Activated CD8-positive, alpha-beta memory T cell treated with anti-CD3 and anti-CD28 coated beads for 1 hour (primary cell): ENCODE measurements at places on chromosomes 5 and 9.

DNA sequence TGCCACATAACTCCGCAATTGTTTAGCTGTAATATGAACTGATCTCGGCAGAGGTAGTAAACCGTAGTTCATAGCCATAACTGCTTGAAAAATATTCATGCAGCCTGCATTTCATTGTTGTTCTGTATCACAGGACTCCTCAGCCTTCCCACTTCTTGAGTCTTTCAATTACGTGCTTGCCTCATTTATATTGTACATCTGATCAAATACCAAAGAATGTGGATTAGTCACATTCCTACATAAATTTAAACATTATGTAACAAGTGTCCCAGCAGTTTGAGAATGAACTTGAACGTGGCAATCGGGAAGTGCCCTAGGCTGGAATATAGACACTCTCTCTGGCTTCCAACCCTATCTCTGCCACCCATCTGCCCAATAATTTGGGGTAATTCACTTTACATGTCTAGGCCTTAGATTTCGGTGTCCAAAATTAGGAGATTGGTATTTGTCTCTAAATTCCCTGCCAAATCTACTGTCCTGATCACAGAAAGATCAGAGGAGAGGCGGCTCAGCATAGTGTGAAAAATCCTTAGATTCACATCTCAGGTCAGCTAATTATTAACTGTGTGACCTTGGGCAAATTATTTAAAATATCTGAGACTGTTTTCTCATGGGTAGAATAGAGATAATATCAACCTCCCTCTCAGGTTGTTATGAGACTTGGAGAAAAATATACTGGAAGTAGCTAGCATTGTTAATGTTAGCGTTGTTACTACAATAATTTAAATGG lies 215.1 kb upstream of the RFX3 start:
- DNase-seq, result no peak

DNA sequence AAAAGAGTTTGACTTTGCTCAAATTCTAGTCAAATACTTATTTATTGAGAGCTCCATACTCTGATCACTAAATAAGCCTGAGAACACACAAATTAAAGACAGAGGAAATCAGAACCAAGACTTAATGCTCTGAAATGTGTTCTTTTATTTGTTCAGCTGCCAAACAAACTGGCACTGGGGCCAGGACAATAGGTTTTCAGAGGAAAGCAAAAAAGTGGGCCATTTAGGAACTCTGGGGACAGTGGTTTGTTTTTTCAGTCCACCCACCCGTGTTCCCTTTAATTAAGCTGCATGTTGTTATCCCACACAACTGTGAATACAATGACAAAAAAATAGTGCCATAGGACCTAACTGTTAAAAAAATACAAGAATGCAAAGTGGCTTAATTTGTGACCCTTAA lies 95.4 kb upstream of the RETREG1 start:
- no peak for DNase-seq

- DNase-seq, result peak; percentile 24
Observed at GRCh38 chr9:137030538-137031527, 1.1 kb downstream of the FUT7 start.

DNA sequence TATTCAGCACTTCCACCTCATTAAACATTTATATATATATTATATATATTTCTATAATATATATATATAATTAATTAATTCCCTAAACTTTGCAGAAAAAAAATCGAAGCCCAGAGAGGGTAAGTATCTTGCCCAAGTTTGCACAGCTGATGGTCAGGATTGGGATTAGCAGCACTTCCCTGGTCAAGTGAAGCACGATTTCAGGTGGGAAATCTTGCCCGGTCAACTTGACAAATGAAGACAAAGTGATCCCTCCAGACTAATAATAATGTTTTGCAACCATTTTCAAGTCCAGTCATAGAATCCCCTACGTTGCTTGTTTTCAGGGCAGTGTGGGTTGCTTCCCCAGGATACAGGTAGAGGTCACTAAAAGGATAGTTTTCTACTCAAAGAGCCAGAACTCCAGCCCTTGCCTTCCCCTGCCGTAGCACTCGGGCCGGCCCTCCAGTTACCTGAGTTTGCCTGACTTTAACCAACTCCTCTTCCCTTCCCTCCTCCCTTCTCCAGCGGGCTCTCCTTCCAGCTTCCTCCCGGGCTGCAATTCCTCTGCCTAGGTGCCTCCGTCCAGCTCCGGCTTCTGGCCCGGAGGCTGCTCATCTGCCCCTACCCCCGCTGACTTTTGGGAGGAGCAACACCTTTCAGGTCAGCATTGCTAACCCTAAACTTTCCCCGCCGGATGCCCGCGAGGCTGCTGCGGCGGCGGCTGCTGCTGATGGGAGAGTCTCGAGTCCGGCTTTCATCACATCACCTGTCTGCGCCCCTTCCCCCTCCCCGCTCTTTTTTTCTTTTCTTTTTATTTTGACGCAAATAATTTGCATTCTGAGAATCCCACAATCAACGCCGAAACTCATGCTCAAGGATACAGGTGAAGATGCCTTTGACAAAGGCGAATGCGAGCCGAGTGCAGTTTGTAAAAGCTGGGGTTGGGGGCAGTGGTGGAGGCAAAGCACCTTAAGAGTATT lies 930 bp downstream of the PRLR start:
- DNase-seq, result no peak

- no peak for DNase-seq
Observed at GRCh38 chr5:106290841-106291240, 1379.9 kb downstream of the EFNA5 start.

DNA sequence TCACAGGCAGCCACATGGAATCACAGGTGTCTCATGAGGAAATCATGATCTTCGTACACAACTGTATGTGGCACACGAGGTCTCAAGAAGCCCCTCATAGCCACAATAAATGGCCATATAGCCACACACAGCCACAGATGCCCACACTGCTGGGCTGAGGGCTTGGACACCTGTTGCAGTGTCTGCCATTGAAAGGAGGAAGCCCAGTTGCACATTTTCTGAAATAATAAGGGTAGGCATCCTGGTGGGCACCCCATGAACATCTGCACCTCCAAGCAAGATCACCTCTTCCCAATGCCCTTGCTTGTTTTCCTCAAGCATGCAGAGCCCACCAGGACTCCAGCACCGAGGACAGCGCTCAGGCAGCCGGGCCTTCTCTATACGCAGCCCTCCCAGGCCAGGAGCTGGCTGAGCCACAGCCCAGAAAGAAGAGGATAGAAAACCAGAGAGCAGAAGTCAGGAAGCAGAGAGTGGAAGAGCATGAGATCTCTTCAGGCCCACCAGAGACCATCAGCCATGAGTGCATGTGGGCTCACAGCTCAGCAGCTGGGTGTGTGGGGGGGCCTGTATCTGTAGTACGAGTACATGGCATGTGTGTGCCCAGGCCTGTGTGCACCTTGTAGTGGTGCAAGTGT lies 1.0 kb upstream of the ACSL6 start:
- DNase-seq, result no peak

DNA sequence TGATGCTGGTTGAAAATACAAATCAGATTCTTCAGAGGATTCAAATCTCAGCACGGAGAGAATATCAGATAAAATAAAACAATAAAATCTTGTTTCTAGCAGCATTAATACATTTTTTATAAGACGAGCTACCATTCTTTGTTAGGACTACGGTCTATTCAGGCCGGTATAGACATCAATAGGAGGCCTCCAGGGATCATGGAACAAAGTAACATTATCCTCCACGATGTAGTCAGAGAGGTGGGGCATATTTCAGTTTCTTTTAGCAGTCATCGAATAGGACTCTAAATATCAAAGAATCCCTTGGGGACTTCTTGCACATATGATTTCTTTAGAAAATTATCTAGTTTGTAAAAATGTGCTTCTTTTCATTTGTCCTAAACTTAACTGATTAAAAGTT lies 225.9 kb upstream of the HAPLN1 start:
- DNase-seq, result no peak

- DNase-seq, result no peak
Observed at GRCh38 chr9:70020991-70021571, 22.6 kb upstream of the MAMDC2 start.

- DNase-seq, result no peak
Observed at GRCh38 chr5:112742424-112742823, 4.7 kb downstream of the APC start.

- no peak for DNase-seq
Observed at GRCh38 chr9:121985792-121986494, 107.2 kb downstream of the TTLL11 start.

GRCh38 chr9:15310107-15310850 lies 3.3 kb upstream of the TTC39B start:
- DNase-seq, result no peak

DNA sequence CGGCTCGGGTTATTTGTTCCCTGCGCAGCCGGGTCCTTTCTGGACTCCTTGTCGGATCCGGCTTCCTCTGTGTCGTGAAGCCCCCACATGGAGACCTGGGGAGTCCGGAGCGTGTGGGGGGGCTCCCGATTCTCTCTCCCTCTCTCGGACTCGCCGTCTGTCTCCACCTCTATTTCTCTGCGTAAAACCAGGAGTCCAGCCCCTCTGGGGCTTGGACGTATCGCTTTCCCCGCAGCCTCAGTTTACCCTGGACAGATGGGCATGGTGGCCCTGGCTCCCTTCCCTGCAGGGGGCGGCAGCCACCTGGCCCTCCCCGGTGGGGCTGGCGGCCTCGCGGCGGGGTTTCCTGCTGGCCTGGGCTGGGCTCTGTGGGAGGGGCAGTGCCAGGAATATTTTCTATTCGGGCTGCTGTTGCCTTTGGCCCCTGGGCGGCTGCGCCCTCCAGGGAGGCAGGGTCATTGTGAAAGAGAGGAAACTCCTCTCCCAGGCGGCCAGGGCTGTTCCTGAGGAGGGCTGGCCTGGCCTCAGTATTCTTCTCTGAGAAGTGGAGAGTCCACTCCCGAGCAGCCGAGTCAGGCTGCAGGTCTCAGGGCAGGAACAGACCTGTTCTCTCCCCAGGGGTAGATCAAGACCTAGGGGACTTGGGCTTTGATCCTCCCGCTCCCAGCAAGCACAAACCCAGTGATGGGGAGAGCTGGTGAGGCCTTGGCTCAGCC lies 665 bp downstream of the ASS1 start:
- no peak for DNase-seq

DNA sequence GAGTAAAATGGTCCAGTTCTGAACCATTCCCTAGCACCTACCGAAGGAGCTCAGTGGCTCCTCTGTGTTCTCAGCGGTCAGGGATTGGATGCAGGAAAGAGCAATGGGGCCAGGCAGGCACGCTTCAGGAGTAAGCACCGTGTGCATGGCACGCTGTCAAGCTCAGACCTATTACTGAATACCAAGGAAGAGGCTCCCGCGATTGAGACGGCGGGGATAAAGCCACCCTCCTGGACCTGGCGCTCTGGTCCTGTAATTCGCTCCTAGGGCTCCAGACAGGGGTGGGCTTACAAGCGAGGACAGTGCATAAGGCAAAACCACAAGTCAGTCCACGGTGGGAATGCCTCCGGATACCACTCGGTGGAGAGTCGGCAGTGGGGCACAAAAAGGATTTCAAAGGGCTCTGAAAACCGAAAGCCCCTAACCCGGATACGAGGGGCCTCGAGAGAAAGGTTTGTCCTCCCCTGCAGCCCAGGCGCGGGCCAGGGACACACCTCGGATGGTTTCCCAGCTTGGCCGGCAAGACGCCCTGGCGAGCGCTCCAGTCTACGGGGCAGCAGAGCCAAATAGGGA lies 988 bp downstream of the OXCT1 start:
- no peak for DNase-seq

DNA sequence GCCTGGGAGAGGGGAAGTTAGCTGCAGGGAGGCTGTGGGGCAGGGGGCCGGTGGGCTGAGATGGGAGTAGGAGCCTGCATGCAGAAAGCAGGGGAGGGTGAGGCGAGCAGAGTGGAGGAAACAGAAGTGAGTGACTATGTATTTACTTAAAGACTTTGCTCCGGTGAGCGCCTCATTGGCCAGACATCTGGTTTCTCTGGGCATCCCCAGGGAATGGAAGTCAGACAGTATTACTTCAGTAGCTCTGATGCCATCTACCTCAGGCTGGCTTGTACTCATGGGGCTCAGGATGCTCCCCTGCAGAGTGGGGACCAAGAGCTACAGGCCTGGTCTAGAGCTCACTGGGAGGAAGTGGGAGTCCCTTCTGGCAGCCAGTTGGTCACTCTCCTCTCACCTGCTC lies 78.2 kb upstream of the ARAP3 start:
- DNase-seq, result no peak

DNA sequence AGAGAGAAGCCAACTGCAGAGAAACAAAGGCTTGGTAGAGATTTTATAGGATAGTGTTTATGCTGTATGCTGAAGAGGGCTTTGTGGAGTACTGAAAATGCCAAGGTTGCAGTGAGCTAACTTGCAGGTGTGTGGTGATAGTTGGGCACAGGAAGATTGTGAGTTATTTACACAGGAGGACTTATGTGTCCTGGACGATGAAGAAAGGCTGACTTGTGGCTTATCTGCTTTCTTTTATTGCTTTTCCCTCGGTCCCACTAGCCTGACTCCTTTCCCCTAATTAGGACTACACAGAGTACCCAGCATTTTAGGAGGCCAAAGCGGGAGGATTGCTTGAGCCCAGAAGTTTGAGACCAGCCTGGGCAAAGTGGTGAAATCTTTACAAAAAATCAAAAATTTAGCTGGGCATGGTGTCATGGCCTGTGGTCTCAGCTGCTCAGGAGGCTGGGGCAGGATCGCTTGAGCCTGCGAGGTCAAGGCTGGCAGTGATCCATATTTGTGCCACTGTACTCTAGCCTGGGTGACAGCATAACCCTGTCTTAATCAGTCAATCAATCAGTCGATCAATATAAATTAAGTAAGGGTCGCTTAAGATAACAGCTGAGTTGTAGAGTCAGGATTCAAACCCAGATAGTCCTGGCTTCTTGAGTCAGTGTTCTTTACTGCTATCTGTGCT lies 61.9 kb downstream of the UBE2R2 start:
- no peak for DNase-seq

GRCh38 chr5:154526231-154527226 lies 48.5 kb upstream of the HAND1 start:
- DNase-seq, result no peak

- no peak for DNase-seq
Observed at GRCh38 chr5:172559004-172559932, 81.8 kb upstream of the NEURL1B start.

- DNase-seq, result no peak
Observed at GRCh38 chr5:34685485-34686165, 29.5 kb downstream of the RAI14 start.

DNA sequence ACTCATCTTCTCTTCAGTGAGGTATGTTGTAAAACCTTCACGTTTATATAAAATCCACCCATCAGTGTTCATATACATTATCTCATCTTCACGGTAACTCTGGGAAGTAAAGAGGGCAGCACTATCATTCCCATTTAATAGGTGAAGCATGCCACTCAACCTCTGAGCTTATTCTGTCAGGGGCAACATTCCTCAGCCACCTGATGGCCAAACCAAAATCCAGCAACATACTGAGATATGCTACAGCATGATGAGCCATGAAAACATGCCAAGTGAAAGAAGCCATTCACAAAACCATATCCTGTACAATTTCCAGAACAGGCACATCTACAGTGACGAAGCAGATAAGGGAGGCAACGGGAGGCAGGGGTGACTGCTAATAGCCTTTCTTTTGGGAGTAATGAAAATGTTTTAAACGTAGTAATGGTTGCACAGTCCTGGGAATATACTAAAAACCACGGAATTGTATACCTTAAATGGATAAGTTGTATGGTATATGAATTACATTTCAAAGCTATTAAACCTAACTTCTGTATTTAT lies 167.4 kb downstream of the TSSK1B start:
- DNase-seq, result no peak
